Tibial nerve (tissue), 4 donors: ENCODE measurements at places on chromosomes 2 and 18.

DNA sequence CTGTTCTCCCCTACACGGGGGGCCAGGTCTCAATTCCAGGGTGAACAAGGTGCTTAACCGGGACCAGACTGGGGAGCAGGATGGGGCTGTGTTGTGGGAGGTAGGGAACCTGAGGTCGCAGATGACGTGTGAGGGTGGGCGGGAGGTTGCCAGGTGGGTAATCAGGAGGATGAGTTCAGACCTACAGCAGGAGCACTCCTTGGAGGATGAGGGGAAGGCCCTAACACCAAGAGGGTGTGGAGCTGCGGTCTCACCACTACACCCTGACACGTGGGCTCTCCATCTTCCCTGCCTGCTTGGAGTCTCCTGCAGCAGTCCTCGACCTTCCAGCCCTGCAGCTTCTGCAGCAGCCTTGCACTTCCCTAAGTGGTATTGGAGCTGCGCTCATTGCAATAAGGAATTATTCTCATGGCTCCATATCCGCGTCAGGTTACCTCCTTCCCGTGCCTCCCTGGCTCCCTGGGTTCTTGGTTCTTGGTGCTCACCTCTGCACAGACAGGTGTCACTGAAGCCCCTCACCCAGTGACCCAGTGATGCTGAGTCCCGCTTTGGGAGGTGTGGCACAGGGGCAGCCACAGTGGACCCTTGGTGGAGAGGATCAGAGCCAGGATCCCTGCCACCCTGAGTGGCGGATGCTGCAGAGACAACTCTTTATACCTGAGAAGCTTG is 15.5 kb downstream of the SH3BP4 start:
- DNase-seq, result no peak

DNA sequence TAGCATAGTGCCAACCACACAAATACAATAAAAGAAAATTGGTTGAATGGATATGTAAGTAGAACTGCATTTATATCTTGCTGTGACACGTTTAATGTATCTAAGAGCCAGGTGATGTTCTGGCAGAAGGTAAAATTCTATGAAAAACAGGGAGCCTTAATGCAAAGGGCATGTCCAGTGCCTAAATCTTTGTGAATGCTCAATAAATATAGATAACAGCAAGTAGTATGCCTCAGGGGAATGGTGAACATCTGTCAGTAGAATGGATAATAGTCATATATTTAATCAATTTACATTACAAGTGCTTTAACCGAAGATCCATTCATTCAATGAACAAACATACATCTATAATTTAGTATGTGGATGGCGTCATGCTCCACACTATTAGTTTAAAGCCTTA is 43.7 kb upstream of the NYAP2 start:
- DNase-seq, result no peak

DNA sequence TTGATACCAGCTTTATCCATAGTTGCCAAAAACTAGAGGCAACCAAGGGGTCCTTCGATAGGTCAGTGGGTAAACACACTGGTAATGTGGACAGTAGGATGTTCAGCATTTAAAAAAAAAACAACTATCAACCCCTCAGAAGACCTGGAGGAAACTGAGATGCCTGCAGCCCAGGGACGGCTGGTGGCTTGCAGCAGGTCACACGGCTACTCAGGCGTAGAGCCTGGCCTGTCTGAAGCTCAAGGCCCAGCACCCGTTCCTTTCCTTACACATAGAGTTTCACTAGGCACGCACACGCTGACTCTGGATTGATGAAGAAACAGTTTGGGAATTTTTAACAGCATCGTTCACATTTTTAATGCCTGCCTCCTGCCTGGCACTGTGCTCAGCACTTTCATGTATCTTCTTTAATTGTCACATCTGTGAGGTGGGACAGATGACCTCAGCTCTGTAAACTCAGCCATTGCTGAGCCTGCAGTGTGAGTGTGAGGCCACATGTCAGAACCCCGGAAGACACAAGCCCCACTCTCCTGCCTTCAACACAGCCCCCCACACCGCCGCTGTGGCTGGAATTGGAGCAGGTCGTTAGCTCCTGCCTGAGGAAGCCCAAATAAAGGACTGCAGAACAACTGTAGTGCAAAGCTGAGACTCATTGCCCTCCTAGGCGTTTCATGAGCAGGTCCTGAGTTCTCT is 40.7 kb downstream of the TRAPPC12 start:
- no peak for DNase-seq

- DNase-seq, result no peak
These were observed 110.8 kb upstream of the KCNJ3 start for GRCh38 chr2:154587739-154588138.

- no peak for DNase-seq
These were observed 31.8 kb upstream of the CCL20 start for GRCh38 chr2:227781841-227782240.

- DNase-seq, result no peak
These were observed 324.1 kb upstream of the CRIM1 start for GRCh38 chr2:36031471-36031870.

DNA sequence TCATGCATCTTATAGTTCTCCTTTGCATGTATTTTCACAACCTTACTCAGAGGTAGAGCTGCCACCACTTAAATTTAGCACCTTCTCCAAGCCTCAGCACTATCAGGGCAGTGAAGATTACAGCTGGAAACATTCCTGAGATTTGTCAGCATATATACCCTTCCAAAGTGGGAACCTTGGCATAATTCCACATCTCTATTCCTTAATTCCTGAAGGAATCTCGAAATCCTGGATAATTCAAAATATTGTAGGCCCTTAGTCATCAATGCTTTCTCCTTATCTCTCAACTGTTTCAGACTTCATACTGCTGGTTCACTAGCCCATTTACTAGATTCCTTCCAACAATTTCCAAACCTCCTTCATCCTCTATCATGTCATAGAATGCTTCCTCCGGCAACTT is 87.4 kb downstream of the ITSN2 start:
- no peak for DNase-seq

DNA sequence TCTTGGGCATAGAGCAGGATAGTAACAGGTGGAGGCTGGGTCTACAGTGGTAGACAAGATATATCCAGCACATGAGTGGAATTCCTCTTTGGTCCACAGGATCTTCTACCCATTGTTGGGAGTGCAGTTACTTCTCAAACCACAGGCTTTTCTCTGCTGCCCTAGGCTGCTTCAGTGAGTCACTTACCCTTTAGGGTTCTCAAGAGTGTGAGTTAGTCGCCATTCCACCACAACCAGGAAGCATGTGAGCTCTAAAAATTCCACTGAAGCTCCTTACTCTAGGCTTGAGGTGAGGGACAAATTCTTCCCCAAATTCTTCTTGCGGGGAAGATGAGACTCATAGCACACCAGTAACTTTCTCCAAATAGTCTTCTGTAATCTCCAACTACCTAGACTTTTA is 189.4 kb downstream of the PLCL1 start:
- no peak for DNase-seq

GRCh38 chr2:74843899-74844298 is 10.0 kb downstream of the HK2 start:
- DNase-seq, result no peak

- no peak for DNase-seq
These were observed 61.1 kb upstream of the ZNG1B start for GRCh38 chr2:113376253-113376912.

DNA sequence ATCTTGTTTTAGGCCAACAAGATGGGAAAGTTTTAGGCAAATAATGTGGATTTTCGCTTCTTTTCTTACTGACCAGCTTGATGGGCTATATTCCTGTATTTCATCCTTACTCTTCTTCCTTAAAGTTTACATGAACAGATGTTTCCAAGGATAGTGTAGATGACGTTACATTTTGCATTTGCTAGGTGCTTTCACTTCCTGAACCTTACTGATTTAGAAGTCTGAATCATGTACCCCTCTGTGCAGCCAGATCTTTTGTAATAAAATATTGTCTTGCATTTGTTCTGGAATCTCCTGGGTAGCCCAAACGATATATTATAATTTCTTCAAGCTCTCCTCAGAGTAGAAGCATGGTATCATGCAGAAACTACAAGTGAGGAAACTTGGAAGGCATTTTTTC is 93.4 kb downstream of the CALCRL start:
- DNase-seq, result no peak

- DNase-seq, result no peak
These were observed 6.8 kb upstream of the TLK1 start for GRCh38 chr2:171167352-171167997.

DNA sequence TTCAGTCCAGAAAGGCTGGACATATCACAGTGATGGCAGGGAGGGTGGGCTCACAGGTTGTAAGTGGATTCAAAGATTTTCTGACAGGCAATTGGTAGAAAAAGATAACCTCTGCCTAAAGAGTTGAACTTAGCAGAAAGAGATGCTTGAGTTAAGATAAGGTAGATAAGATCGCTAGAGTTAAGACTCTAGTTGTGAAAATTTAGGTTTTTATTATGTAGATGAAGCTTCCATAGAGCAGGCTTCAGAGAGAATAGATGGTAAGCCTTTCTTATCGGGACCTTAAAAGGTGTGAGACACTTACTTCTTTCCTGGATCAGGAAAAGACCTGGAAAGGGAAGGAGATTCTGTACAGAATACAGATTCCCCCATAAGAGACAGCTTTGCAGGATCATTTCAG is 134.4 kb downstream of the GULP1 start:
- no peak for DNase-seq

DNA sequence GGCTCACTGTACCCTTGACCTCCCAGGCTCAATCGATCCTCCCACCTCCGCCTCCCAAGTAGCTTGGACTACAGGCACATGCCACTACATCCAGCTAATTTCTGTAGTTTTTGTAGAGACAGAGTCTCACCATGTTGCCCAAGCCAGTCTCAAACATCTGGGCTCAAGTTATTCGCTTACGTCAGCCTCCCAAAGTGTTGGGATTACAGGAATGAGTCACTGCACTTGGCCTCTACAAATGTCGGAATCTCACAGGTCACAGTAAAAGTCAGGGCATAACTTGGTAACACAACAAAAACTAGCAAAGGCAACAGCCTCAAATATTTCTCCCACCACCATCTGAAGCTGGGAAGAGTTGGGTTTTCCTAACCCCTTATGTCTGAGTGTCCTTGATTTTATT is 25.3 kb downstream of the SCG2 start:
- DNase-seq, result peak; percentile 16

- no peak for DNase-seq
These were observed 18.1 kb upstream of the SPP2 start for GRCh38 chr2:234032279-234032856.

DNA sequence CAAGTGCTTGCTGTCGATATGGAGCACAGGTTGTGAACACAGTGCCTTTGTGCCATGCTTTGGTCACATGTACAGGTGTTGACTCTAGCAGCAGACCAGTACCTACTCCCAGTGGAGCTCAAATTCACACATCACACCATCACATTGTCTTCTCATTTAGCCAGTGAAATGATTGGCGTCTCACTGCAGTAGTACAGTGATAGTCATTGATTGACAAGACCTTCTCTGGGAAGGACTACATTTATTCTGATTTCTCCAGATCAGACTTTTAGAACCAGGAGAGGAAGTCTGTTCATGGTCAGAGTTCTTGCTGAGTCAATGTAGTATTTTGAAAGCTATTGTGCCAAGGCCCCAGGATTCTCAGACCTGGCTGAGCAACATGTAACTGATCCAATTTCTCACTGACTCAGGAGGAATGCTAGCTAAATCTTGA is 75.2 kb downstream of the FMNL2 start:
- no peak for DNase-seq

DNA sequence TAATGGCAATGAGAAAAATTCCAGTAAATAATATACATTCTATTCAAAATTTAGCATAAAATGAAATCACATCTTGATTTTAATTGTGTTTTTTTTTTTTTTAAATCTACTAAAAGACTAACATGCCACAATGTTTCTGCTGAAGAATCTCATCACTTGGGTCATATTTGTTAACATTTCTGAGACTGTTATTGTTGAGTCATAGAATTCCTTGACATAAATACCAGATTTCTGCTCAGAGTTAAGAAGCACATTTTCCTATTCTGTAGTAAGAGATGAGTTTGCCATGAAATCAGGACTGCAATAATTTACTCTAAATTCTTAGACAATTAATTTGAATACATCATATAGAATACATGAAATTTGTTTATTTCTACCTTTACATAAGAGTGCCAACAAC is 154.9 kb upstream of the KYNU start:
- no peak for DNase-seq

- DNase-seq, result no peak
These were observed 296.4 kb upstream of the ACVR2A start for GRCh38 chr2:147548451-147548850.

DNA sequence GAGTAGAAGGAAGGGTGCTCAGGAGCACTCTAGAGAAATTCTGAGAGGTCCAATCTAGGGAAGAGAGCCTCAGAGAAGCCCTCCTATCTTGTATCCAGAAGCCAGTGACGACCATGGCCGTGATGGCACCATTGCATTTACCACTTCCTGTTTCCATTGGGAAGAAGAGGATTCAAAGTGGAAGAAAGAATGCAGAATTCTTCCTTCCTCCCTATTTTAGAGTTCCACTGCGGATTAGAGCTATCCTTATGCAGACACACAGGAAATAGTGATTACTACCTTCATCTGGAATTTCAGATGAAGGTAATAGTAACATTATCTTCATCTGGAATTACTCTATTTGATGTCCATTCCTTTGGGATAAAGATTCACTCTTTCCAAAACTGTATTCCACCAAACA is 45.6 kb upstream of the PCBP1 start:
- DNase-seq, result no peak

DNA sequence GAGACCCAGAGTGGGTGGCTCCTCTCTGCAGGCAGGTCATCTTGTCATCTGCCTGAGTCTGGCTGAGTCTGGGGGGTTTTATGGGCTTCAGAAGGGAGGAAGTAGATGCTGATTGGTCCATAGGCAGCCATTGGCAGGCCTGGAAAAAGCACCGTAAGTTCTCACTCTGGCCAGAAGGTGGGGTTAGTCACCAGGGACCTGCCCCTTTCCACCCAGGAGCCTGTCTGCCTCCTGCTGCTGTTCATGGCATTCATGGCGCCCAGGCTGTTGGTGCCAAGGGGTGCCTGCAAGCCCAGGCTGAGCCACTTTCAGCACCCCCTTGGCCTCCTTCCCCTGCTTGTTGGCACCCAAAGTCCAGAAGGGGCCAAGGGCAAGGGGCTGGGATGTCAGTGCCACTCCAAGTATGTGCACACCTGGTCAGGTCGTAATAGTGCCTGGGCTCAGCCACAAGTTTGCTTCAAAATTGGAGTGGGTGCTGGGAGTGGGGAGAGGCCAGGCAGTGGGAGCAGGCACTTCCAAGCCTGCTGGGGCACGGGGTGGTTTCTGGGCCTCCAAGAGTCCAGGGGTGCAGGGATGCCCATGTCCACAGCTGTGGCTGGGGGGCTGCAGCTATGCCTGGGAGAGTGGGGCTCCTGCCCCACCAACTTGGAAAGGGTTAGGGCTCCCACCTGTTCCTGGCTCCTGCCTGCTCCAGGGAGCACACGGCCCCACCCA is 178.1 kb downstream of the FAM210A start:
- no peak for DNase-seq

GRCh38 chr18:55007602-55008001 is 48.3 kb upstream of the CCDC68 start:
- DNase-seq, result no peak
